KG1 (cell line): ENCODE measurements at places on chromosomes 16 and 17.

- DNase-seq, result no peak
Observed at GRCh38 chr17:62067165-62068145, 2.4 kb upstream of the MED13 start.

DNA sequence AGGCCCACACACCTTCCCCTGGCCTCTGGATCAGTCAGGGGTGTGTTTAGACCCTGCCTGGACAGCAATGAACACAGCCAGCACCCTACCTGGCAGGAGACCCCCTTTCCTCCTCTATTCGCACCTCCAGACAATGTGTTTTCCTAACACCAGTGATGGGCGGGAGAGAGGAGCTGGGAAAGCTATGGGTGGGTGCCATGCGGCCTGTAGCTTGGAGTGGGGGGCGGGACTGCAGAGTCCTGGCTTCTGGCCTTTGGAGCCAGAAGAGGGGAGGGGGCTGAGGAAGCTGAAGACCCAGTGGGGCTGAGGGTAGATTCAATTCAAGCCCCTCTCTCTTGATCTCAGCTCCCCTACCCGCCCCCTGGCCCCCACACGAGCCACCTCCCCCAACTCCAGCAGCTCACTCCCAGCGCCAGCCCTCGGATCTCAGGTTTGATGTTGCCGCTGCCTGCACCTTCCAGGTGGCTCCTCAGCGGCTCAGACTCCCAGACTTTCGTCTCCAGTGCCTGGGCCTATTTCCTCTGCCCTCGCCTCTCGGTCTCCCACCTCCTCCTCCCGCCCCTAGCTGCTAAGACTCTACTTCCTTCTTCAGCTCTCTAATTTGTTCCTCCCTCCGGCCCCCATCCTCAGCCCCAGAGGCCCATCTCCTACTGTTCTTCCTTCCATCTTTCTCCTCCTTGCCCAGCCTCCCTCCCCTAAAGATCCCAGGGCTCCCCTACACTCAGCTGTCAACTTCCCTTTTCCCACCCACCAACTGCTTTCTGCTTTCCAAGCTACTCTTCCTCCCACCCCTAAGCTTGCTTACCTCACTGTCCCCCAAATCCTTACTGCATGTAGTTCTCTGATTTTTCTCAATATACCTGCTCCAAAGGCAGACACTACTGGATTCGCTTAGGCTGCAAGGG lies 6.8 kb upstream of the SP6 start:
- DNase-seq, result no peak

DNA sequence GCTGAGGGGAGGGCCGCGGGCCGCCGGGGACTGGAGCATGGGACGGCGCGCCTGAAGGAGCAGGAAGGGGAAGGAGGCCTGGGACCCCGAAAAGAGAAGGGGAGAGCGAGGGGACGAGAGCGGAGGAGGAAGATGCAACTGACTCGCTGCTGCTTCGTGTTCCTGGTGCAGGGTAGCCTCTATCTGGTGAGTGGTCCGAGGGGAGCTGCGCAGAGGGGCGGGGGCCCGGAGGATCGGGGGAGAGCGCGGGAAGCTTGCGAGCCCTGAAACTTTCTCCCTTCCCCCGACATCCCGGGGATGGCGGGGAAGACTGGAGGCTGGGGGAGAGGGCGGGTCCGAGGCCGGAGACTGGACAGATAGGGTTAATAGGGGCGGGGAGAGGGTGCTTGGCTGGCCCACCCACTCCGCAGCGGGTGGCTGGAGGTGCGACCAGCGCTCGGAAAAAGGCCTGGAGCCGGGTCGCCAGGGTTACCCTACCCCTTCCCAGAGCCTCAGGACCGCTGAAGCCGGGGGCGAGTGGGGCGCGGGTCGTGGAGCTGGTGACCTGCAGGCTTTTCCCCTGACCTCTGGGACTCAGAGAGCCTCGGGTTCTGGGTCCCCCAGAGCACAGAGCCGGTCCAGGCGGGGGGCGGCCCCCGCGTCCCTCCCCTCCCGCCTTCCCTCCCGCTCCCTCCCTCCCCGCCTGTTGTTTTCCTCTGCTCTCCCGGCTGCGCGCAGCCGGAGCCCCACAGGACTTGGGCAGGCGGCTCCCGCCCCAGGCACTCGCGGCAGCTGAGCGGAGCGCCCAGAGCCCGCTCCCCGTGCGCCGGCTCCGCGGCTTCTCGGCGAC lies 631 bp downstream of the NXPH3 start:
- no peak for DNase-seq

GRCh38 chr17:67223924-67224323 lies 21.1 kb downstream of the HELZ start:
- no peak for DNase-seq

GRCh38 chr17:62931101-62931500 lies 34.9 kb upstream of the TANC2 start:
- DNase-seq, result no peak

DNA sequence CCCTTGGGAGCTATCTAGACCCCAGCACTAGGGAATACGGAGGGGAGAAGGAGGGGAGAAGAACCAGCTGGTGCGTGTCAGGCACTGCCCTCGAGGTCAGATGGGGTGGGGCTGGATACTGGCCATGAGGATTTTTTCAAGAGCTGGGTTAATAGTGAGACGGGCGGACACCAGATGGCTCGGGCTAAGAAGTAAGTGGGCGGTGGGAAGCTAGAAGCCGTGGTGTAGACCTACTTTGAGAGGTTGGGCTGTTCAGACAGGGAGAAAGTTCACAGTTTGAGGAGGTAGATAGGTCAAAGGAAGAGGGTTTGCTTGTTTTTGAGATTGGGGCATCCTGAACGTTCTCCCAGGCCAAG lies 303.8 kb downstream of the SEC14L1 start:
- DNase-seq, result no peak

GRCh38 chr17:51052235-51052634 lies 68.4 kb downstream of the SPAG9 start:
- no peak for DNase-seq

DNA sequence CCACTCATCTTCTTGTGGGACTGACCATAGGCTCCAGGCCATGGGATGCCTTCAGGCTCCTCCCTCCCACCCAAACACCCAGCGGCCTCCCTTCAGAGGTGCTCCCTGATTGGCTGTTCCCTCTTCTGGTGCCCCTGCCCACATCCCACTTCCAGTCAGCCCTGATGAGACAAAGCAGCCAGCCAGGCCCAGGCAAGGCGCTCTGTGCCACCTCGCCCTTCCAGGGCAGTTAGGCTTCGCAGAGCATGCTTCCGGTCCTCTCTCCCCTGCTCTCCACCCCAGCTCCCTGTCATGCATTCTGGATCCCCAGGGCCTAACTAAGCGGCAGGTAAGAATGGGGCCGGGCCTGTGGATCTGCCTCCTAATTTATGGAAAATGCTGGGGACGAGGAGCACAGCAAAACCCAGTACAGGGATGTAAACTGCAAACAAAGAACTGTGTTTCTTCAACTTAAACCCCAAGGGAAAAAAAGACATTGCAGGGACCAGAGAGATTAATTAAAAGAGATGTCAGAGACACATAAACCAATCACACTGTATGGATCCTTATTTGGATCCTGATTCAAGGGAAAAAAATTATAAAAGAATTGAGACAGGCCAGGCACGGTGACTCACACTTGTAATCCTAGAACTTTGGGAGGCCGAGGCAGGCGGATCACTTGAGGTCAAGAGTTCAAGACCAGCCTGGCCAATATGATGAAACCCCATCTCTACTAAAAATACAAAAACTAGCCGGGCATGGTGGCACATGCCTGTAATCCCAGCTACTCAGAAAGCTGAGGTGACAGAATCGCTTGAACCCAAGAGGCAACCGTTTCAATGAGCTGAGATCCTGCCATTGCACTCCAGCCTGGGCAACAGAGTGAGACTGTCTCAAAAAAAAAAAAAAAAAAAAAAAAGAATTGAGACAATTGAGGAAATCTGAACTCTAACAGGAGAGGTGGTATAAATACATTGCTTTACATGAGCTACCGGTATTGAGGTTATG lies 26.0 kb downstream of the ZDHHC7 start:
- DNase-seq, result no peak

- no peak for DNase-seq
Observed at GRCh38 chr16:82801361-82801760, 174.6 kb downstream of the CDH13 start.

DNA sequence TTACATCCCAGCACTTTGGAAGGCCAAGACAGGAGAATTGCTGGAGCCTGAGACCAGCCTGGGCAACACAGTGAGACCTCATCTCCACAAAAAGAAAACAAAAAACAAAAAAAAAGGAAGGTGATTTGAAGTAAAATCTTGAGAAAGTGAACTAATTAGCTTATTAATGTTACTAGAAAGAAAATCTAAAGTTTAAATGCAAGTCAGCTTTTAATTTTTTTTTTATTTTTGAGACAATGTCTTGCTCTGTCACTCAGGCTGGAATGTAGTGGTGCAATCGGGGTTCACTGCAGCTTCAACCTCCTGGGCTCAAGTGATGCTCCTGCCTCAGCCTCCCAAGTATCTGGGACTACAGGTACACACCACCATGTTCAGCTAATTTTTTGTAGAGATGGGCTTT lies 3.5 kb upstream of the CTCF start:
- no peak for DNase-seq

DNA sequence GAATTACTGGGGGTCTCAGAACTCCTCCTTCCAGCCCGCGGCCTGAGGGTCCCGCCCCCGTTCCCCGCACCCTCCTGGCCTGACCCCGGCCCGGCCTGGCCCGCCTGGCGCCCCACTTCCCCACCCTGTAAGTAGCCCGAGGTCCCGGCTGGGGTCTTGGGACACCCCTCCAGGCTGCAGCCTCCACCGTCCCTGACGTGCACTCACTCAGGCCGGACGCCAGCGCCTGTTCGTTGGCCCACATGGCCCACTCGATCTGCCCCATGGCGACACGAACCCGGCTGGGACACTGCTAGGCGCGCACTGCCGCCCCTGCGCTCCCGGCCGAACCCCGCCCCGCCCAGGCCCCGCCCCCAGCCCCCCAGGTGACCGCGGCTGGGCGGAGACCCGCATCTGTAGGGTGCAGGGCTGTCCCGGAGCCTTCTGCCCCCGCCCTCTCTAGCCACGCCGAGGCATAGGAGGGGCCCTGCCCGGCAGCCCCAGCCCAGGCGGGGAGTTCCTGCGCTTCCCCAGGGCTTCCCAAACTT lies at the start of gene CYBA:
CYBA (minus strand) TSS at position 305 of the 527 bp plus-strand sequence; CDS start at position 265, 40 bp downstream.
- DNase-seq, result peak; percentile 50

DNA sequence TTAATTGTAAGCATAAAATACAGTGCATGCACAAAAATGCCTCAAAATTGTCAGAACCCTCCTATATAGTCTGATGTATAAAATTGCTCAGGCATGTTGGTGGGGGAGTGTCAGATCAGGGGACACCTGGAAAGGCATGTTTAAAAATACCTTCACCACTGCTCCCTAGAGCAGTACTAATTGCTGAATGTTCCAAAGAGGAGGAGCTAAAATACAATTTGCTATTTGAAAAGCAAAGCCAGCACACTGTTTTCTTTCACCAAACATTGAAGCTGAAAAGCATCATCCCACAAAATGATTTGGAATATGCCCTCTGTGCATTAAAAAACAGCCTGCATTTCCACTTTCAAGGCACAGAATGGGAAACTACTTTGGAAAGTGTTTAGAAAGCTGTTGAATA lies 2.6 kb downstream of the ADAMTS18 start:
- no peak for DNase-seq

DNA sequence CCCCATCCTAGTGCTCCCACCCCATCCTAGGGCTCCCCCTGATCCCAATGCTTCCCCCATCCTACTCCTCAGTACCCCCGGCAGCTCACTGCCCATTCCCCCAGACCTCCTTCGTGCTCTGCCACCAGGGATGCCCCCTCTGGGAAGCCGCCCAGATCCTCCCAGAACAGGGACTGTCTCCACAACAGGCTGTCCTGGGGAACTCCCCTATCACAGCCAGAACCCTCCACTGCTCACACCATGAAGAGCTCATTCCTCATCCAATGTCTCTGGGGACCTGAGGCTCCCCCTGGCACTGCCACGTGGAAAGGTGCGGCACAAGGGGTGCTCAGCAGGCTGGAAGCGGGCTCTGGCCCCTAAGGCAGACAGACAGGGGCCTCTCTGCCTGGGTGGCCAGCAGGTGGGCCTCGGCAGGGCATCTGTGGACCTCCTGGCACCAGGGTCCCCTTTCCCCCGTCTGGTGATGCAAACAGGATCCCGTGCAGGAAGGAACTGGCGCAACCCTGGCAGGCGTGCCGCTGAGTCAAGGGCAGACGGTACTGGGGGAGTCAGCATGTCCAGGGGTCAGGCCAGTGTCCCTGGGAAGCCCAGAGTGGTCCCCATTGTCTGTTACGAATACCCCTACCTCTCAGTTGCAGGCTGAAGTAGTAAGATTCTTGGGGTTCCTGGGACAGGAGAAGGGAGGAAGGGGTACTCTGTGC lies 14.8 kb upstream of the PVALEF start:
- no peak for DNase-seq
